Activated T-cell treated with anti-CD3 and anti-CD28 coated beads for 24 hours (primary cell): ENCODE measurements at places on chromosomes 1 and 21.
A peak's percentile ranks its signal among the peaks of the same experiment; 100 is the strongest.

DNA sequence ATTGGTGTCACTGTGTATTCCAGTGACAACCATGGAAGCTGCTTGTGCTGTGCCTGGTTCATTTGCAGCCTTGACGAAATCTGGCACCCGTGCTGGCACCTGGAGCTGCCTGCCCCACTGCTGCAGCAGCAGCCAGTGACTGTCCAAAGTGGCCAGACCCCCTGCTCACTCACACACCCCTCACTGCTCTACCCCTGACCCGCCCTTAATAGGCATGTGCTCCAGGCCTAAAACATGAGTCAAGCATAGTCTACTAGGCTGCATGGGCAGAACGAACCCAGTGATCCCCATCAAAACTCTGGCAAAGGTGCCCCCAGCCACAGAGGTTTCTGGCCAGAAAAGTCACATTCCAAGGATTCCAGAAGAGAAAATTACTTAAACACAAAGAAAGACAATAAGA, 7.7 kb downstream of the PRAMEF1 start:
- no peak for DNase-seq

GRCh38 chr21:37227071-37228002, 39.8 kb downstream of the VPS26C start:
- no peak for DNase-seq

GRCh38 chr1:12138196-12139168, 28.3 kb upstream of the TNFRSF1B start:
- DNase-seq: no peak

- DNase-seq: no peak
These were observed 363.0 kb downstream of the PTBP2 start for GRCh38 chr1:97084546-97084945.

- no peak for DNase-seq
These were observed 4.7 kb downstream of the TMEM54 start for GRCh38 chr1:32896451-32896850.

DNA sequence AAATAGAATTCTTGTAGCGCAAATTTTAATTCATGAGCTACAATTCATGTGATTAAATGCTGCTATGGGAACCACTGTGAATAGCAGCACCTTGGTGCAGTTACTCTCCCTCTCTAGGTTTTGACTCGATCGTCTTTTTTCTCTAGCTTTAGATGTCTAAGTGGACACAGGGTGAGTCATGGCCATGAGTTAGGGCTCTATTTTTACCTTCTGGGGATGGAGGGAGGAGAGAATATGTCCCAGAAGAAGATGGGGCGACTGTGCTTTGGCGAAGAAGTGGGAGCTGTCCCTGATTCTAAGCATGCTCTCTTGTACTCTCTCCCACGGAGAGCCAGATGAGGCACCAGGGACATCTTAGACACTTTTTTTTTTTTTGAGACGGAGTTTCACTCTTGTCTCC, 1.6 kb upstream of the OR2B11 start:
- DNase-seq: no peak

DNA sequence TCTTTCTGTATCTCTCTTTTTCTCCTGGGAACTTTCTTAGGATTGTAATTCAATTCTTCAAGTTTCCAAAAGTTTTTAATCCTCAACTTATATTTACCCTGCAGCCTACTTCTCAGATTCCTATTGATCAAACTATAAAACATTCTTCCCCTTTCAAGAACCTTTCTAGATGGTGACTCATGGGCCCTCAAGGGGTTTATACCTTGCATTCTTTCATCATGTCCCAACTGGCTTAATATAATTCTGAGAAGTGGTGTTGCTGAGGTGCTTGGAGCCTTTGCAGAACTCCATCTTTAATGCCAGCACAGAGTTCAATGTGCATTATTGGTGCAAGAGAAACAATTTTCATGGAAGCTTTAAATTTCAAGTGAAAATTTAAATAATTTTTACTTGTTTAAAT, 273.4 kb downstream of the VAV3 start:
- DNase-seq: no peak

DNA sequence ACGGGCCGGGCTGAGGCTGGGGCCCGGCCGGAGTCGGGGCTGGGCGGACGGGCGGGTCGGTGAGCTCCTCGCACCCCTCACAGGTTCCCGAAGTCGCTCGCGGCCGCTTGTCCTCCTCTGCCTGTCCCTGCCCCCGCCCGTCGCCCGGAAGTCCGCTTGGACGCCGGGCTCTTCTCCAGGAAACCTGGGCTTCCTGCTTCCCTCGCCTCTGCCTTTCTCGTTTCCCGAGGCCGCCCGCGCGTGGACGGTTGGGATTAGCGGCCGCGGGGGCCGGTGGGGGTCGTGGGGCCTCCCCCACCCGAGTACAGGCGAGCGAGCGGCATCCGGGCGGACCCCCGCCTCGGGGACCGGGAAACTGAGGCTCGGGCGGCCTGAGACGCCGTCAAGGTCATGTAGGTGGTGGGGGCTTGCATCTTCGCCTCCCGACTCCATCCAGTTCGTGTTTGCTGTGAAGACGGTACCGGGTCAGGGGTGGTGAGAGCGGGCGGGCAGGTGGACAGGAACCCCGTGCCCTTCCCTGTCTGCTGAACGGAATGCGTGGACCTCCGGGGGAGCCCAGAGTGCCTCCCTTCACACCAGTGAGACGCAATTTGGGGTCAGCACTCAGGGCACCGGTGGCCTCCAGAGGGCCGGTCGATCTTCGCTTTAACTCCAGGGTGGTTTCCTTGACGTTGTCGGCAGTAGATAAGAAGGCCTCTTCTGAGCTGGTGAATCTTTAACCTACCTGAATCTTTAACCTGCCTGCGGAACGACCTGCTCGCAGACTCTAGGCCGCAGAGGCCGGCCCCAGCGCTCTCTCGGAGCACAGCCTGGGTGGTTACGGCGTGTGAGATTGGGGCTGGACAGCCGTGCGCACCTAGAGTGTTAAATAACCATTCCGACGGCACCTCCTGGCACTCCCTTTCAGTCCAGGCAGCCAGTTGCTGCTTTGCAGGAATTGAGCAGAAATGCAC, 686 bp downstream of the ARF1 start:
- no peak for DNase-seq

- DNase-seq: no peak
These were observed 26.6 kb upstream of the CDC14A start for GRCh38 chr1:100325415-100326324.

GRCh38 chr21:44924606-44925377, 4.1 kb upstream of the ITGB2 start:
- no peak for DNase-seq

- no peak for DNase-seq
These were observed 32.5 kb upstream of the ASPM start for GRCh38 chr1:197178998-197179397.

GRCh38 chr1:16289959-16290358, 53.0 kb upstream of the CPLANE2 start:
- DNase-seq: no peak

- no peak for DNase-seq
These were observed 59.5 kb upstream of the WLS start for GRCh38 chr1:68291688-68292384.

DNA sequence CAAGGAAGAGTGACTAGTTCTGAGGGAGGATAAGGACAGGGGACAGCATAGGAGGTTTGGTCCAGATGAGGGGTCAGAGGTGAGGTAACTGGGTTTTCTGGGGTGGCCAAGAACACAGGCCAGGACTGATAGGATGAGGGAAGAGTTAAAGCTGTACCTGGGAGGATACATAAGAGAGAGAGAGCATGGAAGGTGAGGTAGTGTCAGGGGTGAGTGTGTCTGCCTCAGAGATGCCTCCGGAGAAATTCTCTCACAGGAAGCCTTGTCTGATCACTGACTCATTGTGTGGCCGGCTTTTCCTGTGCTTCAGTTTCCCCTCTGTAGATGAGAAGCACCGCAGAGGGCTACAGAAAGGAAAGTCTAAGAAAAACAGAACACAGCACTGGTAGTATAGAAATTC, 40.2 kb downstream of the FASLG start:
- DNase-seq: peak; percentile 67

DNA sequence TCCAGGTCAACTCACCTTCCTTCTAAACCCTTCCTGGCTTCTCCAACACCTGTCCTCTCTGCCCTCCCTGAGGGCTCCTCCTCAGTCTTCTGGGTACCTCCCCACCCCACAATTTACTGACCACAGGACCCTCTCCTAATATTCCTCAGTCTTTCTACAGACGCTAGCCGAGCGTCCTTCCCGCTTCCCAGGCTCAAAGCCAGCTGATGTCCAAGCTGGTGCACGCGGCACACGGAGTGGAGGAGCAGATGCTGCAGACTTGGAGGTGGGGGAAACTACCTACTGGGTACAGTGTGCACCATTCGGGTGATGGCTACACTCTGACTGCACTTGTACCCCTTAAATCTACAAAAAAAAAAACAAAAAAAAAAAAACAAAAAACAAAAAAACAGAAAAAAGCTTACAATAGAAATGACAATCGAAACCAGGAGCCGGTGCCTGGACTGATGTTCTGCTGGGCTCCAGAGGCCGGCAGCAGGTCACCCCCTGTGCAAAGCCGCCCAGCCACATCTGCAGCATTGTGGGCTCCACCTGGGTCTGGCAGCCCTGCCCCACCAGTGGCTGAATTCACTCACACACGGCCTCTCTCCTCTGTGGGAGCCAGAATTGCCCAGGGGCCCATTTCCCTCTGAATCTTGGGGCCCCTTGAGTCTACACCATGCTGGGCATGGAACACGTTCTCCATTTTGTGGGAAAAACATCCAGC, 7.0 kb downstream of the TRIM11 start:
- no peak for DNase-seq

DNA sequence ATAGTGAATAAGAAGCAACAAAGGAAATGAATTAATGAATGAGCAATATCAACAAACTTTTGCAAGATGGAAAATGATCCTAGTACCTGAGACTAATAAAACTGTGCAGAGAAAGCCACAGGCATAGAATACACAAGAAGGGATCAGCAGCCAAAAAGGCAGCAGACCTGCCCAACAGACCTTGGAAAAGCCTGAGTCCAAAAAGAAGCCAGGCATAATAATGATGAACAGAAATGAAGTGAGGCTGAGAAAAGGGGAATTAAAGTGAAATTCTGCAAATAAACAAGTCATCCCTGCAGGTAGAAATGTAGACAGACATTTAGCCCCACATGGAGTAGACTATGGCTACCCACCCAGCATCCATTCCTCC, 10.3 kb upstream of the PHTF1 start:
- no peak for DNase-seq

GRCh38 chr1:24154215-24154614, 11.3 kb upstream of the IL22RA1 start:
- no peak for DNase-seq

DNA sequence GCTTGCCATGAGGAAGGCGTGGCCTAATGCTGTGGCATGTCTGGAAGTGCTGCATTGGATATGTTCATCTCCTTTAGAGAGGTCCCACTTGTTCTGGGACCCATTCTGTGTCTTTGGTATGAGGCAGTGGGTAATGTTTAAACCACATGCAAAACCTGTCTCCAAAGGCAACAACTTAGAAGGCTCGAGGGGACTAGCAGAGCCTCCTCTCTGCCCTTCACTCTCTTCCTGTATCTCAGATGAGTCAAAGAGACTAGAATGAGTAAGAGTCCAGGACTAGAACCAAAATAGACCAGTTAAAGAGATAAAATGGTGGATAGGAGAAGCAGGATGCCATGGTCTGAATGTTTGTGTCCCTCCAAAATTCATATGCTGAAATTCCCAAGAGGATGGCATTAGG, 220.8 kb upstream of the KIAA0040 start:
- DNase-seq: no peak

DNA sequence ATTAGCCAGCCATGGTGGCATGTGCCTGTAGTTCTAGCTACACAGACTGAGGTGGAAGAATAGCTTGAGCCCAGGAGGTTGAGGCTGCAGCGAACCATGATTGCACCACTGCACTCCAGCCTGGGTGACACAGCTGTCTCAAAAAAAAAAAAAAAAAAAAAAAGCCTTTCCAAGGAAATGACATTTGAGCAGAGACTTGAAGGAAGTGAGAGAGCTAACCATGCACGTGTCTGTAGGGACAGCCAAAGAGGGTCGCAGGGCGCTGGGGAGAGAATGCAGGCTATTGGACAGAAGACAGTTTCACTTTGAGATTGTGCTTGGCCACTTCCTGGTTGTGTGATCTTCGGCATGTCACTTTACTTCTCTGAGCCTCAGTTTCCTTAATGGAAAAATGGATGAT, 6.8 kb downstream of the HCRTR1 start:
- no peak for DNase-seq

DNA sequence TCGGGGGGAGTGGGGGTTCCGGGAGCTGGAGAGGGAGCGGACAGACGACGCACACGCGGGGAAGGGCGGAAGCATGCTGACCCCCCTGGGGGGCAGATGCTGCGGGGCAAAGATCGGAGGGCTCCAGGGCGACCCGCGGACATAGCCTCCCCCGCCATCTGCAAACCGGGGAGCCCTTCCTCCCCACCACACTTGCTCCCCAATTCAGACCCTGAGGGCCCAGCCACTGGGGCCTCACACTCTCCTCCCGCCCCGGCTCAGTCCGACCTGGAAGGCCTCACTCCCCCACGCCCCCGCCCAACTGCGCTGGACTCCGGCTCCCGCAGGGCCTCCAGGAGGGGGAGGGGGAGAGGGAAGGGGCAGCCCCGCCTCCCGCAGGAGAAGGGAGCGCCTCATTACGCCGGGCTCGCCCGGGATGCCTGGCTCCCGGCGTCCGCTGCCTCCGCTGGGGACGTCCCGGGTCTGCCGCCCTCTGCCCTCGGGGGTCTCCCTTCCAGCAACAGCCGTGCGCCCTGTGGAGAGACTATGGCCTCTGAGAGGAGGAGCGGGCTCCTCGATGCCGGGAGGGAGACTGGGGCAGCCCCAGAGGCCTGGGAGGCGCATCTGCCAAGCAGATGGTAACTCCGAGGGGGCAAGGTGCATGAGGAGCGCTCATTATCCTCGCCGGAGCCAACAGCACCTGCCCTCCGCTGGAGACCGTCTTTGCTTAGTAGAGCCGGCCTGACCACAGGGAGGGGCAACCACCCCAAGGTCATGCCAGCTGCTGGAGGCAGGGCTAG, 636 bp upstream of the CAMK2N1 start:
- DNase-seq: no peak

GRCh38 chr1:17588048-17588871, 48.8 kb downstream of the ARHGEF10L start:
- no peak for DNase-seq

- no peak for DNase-seq
These were observed 2.6 kb upstream of the CFAP45 start for GRCh38 chr1:159902541-159902940.

- no peak for DNase-seq
These were observed 301.2 kb upstream of the SPAG17 start for GRCh38 chr1:118486199-118486598.

DNA sequence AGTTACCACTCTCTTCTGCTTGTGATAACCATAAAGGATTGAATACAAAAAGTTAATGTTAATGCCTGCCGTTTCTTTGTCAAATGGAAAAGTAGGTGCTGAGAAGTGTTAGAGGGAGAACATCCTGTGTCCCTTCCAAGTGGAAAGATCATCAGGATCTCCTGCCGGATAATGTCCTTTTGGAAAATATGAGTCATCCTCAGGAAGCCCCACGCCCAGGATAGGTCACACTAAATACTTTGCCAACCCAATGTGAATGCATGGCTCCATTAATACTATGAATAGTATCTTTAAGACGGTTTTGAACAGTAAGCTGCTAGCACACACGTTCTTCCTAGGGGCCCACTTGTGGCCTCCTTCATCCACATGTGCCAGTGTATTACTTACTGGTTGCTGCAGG, 279.5 kb downstream of the ZNF326 start:
- DNase-seq: no peak

GRCh38 chr1:11516961-11517635, 38.1 kb downstream of the DISP3 start:
- no peak for DNase-seq

- DNase-seq: no peak
These were observed 250.6 kb upstream of the ZP4 start for GRCh38 chr1:238141353-238141752.

- DNase-seq: no peak
These were observed 378.4 kb downstream of the SETD4 start for GRCh38 chr21:35681946-35682345.

GRCh38 chr21:31284797-31285397, 59.2 kb downstream of the TIAM1 start:
- no peak for DNase-seq
